ENCODE measurements at places on chromosomes 4 and X.

DNA sequence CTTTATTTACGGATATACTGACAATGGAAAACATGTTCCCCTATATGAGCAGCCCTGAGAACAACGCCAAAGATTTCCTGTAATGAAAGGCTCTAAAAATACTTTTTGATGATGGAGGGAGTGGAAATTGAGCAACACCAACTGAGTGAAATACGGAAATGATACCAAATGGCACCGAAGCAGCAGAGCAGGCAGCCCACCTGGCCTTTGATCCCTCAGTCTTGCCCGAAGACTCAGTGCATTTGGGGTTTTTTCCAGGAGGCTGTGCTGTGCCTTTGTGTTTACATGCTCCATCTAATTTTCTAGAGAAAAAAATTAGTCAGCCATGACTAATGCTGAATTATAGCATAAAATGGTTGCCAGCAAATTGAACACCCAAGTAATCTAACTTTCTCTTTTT is 169.9 kb upstream of the RBPJ start:
- DNase-seq = no peak

GRCh38 chr4:180028682-180029081 is 2214.5 kb upstream of the TENM3 start:
- peak; percentile 63 for DNase-seq

GRCh38 chr4:101191302-101192098 is 155.8 kb downstream of the PPP3CA start:
- no peak for DNase-seq

DNA sequence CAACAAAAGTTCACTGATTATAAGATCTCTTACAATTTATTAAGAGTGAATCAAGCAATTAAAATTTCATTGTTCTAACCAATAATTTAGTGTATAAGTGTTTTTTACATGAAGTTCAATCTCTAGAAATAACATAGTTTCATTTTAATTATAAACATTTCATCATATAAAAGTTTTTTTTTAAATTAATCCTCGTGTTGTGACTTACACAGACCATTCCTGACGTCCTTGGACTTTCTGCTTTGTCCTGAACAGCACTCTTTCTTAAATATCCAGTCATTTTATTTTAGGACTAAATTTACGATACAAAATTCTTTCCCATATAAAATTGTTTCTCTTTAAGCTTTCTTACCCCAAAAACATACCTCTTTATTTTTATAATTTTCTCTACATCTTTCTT is 841.7 kb upstream of the POU3F4 start:
- no peak for DNase-seq

DNA sequence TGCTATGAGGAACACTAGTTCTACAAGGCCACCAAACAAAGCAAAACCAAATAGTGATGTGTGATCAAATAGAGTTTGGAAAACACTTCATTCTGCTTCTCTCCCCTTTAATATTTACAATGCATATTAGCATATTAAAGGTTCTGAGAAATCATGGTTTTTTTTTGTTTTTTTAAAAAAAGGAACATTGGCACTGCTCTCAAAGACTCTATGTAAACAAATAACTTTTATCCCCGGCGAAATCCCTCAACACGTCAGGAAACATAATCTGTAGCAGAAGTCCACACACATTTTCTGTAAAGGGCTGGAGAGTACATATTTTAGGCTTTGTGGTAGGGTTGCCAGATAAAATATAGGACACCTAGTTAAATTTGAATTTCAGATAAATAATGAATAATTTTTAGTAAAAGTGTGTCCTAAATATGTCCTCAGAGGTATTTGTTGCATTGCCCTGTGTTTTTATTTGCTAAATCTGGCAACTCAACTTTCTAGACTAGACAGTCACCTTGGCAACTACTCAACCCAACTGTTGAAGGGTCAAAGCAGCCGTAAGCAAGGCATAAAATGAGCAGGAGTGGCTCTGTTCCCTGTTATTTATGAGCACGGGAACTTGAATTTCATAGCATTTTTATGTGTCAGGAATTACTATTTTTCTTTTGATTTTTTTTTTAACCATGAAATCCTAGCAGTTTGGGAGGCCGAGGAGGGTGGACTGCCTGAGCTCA is 8.6 kb downstream of the SPATA4 start:
- no peak for DNase-seq

- DNase-seq = peak; percentile 72
These were observed 158.7 kb downstream of the SPRY1 start for GRCh38 chr4:123555233-123555806.

DNA sequence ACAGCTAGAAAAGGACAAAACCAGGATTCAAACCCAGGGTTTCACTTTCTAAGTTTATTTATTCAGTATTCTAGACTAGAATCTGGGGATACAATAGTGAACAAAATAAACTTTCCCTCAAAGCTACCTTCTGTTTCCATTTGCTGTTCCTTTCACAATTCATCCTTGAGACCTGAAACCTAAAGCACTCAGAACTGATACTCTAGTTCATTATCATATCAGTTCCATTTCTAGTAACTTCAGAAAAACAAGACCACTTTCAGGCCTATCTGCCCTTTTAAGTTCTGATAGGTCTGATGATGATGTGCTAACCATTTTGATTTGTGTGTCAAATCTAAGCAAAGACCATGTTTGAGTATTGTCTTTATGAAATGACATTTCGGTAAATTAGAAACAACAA is 7.8 kb upstream of the XK start:
- DNase-seq = no peak
